Activated CD4-positive, CD25-positive, alpha-beta regulatory T cell treated with anti-CD3 and anti-CD28 coated beads, Interleukin-2, amount 50 U/mL, for 16 hours (primary cell): ENCODE measurements at places on chromosomes 5 and 9.

DNA sequence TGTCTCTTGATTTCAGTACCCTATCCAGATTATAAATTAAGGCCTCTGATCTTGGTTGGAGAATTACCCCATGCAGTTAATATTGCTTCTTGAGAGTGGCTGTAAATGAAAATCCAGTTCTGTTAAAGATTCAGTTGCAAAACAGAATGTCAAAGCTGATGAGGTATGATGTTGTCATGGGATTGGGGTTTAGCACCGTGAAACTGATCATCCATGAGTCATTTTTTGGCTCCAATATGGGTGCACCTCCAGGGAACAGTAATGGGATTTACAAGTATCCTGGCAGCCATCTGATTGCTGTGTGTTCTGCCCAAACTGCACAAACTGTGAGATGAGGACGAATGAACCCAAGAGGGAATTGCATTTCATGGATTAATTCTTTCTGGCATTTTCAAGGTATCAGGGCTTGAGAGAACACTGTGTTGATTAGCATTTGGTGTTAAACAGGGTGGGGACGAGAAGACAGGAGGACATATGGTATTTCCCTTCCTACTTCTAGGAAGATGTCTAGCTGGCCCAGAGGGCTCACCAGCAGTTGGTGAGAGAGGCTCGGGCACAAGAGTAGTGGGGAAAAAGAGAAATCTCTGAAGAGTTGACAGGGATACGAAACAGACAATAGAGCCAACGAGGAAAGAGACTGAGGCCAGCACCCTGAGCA, 214.7 kb downstream of the GAS1 start:
- DNase-seq: no peak

- DNase-seq: no peak
These were observed 80.5 kb upstream of the ANKRD55 start for GRCh38 chr5:56313596-56313995.

DNA sequence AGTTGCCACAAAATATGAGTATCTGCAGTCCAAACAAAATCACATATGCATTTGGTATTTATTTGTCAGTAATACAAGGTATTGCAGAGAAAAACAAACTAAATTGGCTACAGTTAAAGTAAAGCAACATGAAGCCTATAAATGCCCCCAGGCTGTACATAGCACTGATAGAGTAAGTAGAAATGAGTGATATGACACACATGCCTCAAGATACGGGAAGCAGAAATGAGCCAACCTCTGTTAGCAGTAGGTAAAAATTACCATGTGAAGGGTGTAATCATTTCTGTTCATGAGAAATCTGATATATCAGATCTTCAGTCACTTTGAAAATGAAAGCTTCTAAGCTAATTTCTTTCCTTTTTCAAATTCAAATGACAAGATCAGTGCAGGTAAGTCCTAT, 131.1 kb downstream of the CHSY3 start:
- DNase-seq: no peak

GRCh38 chr5:157648275-157648990, 3.8 kb downstream of the SOX30 start:
- DNase-seq: no peak

GRCh38 chr9:136844761-136845464, 2.6 kb downstream of the AJM1 start:
- no peak for DNase-seq

DNA sequence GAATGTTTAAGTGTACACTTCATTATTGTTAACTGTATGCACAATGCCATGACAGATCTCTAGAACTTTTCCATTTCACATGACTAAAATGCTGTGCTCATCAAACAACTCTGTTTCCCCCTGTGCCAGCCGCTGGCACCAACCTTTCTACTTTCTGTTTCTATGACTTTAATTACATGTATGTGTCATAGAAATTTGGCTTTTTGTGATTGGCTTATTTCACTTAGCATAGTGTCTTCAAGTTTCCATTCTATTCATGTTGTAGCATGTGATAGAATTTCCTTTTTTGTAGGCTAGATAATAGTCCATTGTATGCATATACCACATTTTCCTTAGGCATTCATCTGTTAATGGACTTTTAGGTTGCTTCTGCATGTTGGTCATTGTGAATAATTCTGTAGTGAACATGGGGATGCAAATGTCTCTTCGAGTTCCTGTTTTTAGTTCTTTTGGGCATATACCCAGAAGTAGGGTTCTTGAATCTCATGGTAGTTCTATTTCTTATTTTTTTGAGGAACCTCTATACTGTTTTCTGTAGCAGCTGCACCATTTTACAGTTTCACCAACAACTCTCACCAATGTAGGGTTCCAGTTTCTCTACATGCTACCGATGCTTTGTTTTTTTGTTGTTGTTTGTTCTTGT, 184.4 kb upstream of the DMRT1 start:
- no peak for DNase-seq
